ENCODE measurements at places on chromosomes 7 and 10.
A peak's percentile ranks its signal among the peaks of the same experiment; 100 is the strongest.

- DNase-seq: no peak
Measured at GRCh38 chr7:77316219-77316978, 99.8 kb downstream of the GSAP start.

DNA sequence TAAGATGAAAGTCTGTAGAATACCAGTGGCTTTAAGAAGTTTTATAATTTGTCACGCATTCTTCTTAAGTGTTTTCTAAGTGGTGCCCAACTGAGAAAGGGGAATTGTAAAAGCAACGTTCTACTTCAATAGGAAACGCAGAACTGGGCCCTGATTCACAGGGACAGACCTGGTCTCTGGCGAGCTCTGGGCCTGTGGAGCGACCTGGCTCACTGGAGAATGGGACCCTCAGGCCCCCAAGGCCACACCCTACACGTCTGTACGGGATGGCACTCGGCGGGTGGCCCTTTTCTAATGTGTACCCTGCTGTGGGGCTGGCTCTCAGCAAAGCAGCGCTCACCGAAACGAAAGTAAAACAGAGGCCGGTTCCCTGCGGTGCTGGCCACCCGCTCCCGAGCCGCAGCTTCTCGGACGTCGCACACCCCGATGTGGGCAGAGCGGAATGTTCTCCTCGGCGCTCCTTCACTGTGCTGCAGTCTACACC, 205.0 kb downstream of the DIP2C start:
- DNase-seq: peak; percentile 27

GRCh38 chr7:37076668-37077067, 352.4 kb upstream of the AOAH start:
- no peak for DNase-seq

GRCh38 chr7:149510248-149510647, 12.6 kb upstream of the ZNF746 start:
- no peak for DNase-seq

DNA sequence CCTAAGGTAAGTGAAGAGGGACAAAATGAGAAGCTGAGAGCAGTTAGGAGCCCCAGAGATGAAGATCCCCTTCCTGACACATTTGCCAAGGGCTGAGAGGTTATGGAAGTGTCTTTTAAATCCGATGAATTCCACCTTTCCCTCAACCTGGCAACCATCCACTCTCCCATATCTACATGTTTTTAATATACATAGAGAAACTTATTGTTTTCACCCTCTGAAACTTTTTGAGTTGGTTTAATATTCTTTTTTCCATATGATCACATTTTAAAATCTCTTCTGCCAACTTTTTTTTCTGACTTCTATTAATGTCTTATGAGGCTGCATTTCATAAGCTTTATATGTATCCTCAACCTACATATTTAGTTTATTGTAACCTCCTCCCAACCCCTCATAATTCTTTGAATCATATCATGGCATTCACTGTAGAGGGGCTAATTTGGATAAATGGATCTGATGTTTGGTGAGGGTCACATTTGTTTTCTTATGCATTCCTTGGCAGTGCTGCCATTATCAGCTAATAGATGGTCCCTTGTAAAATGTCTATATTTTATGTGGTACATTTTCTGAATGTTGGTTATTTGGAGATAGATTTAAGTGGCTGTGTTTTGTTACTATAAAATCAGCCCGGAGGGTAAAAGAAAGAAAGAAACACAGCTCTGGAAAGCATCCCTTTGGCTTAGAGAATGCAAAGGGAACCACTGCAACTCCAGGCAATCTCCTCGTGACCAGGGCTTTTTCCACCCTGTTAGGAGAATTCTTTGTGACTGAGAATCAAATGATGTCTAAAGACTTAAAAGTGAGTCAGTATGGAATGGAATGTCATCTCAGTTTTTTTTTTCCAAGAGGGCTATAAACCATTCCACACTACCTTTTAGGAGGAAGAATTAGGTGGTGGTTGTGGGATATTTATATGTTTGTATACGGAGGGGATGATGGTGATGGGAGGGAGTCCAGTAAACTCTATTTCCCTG, 334.4 kb downstream of the SUGCT start:
- DNase-seq: no peak

DNA sequence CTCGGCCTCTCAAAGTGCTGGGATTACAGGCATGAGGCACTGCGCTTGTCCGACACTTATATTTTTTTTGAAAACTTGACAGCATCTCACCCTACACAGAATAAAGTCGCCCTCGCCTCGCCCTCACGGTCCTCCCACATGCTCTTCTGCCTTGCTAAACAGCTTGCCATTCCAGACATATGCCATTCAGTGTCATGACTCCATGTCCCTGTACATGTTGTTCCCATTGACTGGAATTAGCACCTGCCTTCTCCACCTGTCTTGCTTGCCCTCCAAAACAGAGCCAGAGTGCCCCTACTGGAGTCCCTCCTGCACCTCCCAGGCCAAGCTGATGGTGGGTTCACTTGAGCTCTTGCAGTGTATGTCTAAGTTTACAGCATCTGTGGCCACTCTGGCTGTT, 6.2 kb downstream of the NIPSNAP2 start:
- DNase-seq: no peak

- peak; percentile 39 for DNase-seq
Measured at GRCh38 chr10:5297466-5297865, 67.3 kb upstream of the UCN3 start.

DNA sequence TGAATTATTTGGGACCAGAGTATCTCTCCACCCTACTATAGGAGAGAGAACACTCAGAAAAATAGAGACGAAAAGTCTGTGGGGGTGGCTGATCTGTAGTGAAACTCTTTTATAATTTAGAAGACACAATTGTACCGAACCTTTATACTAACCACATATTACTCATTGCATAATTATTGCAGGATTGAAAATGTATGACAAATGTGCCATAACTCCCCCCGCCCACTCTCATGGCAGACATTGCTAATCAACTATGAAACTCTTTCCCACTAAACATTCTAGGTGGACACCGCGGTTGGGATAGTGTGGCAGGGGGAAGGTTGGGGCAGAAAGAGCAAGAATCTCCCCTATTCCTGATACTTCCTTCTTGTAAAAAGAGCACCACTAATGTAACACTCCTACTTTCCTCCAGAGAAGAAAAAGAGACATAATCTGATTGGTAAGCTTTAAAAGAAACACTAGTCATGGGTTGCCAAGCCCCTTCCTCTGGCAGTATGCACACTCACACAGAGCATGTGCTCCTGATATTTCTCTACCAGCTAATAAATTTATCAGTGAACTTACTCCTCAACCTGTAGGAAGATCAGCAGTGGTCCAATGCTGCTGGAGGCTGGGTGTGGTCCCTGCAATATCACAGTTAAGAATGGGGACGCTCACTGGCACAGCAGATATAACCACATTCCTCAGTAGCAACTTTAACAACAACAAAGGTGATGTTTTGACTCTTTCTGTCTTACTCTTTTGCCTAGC, 18.7 kb upstream of the ARID5B start:
- peak; percentile 56 for DNase-seq

DNA sequence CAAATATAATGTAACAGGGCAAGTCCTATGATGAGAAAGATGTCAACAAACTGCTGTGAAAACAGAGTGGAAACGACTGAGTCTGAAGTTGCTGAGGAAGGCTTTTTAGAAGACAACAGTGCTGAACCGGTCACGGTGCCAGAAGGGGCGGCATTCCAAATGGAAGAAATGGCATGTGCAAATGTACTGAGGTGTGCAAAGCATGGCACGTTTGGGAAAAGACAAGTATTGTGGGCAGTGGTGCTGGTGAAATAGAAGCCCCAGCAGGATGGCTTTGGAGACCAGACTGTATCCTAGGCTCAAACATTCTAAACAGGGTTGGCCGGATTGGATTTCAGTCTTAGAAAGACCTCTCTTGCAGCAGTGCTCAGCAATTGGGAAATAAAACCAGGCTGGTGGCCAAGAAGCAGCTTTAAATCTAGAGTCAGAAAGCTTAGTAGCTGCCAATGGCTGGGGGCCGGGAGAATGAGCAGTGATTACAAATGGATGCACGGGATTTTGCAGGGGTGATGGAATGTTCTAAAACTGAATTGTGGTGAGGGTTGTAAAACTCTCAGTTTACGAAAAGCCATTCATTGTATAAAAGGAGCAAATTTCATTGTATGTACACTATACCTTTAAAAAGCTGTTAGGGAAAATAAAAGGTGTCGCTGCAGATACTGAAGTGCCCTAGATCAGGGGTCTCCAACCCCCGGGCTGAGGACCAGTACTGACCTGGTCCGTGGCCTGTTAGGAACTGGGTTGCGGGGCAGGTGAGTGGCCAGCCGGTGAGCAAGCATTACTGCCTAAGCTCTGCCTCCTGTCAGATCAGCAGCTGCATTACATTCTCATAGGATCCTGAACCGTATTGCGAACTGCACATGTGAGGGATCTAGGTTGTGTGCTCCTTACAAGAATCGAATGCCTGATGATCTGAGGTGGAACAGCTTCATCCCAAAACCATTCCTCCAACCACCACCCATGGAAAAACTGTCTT, 141.6 kb downstream of the HIBADH start:
- DNase-seq: no peak

GRCh38 chr7:149846021-149846420, 7.8 kb downstream of the ZNF862 start:
- DNase-seq: no peak

DNA sequence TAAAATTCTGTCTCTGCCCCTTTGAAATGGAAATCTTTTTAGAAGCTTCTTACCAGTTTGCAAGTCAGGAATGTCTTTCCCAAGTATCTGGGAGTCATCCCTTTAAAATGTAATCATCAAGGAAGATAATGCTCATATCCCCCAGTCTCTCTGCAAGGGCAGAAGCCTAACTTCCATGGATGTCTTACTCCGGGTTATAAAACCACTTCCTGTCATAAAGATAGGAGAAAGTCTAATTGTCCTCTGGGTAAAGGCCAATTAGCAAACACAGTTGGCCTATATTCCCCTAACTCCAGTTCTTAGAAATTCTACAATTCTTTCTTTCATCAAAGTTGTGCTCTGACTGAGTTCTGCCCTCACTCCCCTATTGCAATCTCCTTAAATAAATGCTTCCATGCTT, 1631.5 kb upstream of the LRRTM3 start:
- DNase-seq: no peak

GRCh38 chr10:75838486-75838885, 407.1 kb downstream of the LRMDA start:
- no peak for DNase-seq

- no peak for DNase-seq
Measured at GRCh38 chr7:4713183-4713784, 31.2 kb downstream of the FOXK1 start.

GRCh38 chr10:130859427-130859826, 452.1 kb downstream of the TCERG1L start:
- DNase-seq: no peak

DNA sequence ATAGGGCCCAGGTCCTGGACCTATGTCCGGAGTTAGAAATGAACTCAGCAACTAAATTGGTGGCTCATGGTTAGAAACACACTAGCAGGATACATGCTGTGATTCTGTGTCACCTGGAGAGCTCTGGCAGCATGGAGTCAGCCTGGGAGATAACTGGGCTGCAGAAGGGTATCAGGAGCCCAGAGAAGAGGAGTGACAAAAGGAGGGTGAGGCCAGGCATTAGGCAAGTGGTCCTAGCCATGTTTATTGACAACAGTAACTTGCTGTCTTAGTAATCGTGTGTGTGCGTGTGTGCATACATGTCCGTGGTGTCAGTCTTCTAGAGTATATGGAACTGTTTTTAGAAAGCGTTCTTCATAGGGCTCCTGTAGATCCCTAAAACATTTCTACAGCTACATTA, 157.5 kb upstream of the PHYHIPL start:
- no peak for DNase-seq

- DNase-seq: no peak
Measured at GRCh38 chr10:6207658-6208057, 4.9 kb downstream of the PFKFB3 start.

DNA sequence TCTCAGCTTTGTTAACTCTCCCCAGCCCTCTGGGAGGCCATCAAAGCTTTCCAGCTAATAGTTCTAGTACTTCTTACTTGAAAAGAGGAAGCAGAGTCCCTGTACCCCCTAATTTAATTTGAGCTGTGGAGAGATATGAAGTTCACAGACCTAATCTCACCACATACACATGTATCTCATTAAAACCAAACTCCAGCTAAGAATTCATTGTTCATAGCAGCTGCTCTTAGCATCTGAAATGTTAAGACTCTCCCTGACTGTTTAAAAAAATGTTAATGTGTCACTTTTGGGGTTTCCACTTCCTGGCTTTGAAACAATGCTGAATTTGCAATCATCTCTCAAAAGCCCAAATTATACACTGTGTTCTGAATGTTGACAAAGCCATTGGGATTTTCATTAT, 16.2 kb upstream of the MRC1 start:
- no peak for DNase-seq

- DNase-seq: no peak
Measured at GRCh38 chr7:73442903-73443500, 9.4 kb downstream of the FZD9 start.

DNA sequence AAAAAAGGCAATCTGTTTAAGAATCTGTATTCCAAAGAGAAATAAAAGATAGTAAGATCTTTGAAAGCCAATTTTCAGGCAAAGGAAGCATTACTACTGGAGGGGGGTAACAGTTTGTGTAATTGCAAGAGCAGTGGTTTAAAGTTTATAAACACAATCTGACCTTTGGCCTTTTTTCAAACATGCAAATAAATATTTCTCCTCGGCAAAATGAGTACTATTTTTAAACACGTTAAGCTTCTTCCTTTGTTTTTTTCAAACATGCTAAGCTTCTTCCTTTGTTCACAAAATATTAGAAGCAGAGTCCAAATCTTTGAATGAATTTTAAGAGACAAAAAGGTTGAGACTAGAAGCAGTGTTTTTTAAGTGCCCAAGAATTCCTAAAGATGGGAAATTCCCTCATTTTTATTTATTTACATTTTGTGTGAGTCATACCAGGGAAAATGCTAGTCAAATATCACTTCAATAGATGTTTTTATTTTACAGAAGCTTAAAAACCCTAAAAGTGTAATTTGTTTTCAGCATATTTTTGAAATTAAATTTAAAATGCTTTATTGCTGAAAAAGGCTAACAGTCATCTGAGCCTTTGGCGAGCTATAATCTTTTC, 229.3 kb downstream of the GPR37 start:
- no peak for DNase-seq

GRCh38 chr7:36346260-36346831, 43.3 kb upstream of the ANLN start:
- DNase-seq: no peak

- no peak for DNase-seq
Measured at GRCh38 chr10:58721601-58722281, 209.1 kb downstream of the BICC1 start.

DNA sequence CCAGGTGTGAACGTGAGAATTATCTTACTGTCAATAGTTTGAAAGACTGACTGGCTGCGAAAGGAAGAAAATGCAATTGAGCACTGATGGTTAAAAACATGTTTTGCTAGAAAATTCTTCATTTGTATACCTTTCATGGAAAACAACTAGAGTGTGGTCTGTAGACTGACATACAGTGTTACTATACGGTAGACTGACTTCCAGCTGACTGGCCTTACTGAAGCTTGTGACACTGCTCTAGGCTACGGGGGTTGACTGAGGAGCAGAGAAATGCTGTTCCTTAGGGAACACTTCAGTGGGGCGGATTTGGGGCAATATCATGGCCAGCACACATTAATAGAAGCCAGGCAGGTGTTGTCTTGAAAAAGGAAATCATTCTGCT, 25.9 kb upstream of the DDC start:
- DNase-seq: no peak

All from stimulated activated naive CD8-positive, alpha-beta T cell treated with anti-CD3 and anti-CD28 coated beads, Interleukin-15, amount 100 ng/mL, for 72 hours (primary cell).